ENCODE measurements at places on chromosomes 16 and 17.

- no peak for DNase-seq
Measured at GRCh38 chr16:11946433-11946832, 4.6 kb upstream of the NPIPB2 start.

DNA sequence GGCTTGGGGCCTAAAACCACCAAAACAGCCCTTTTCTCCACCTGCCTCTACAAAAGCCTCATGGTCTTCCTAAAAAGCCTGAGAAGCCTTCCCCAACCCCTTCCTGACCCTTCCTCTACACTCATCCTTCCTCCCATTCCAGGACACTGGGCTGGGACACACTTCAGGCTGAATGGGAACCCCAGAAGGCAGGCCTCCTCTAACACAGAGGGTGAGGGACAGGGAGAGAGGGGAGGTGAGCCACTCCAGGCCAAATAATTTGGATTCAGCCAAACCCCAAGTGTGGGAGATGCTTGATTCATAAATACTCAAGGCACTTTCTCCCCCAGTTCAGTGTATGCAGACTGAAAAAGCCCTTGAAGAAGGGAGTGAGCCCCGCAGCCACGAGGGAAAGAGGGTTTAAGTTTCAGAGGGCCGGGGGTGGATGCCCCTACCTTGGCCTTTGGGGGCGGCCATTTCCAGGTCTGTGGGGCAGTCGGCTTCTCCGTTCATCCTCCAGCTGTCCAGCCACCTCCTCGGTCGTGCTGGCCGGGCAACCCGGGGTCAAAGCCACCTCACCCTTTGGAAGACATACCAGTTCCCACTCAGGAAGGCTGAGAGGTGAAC is 1.6 kb downstream of the UBTF start:
- no peak for DNase-seq

- DNase-seq, result no peak
Measured at GRCh38 chr16:1311212-1311737, 1.8 kb downstream of the UBE2I start.

DNA sequence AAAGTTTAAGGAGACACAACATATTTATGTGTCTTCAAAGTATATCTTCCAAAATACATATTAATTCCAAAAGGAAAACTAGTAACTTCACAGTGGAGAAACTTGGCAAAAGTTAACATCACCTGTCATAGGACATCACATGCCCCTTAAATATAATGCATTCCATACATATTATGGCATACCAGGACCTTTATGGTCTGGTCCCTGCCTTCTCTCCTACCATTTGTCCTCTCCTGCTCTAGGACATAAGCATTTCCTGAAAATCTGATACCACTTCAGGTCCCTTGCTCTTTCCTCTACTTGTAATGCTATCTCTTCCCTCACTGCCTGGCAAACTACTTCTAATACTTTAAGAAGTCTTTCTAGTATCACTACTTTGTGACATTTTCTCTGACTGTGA is 168.1 kb upstream of the RBL2 start:
- DNase-seq, result no peak

GRCh38 chr16:78718141-78718540 is 618.7 kb downstream of the WWOX start:
- DNase-seq, result no peak

GRCh38 chr16:80824623-80825364 is 20.4 kb upstream of the CDYL2 start:
- DNase-seq, result no peak

DNA sequence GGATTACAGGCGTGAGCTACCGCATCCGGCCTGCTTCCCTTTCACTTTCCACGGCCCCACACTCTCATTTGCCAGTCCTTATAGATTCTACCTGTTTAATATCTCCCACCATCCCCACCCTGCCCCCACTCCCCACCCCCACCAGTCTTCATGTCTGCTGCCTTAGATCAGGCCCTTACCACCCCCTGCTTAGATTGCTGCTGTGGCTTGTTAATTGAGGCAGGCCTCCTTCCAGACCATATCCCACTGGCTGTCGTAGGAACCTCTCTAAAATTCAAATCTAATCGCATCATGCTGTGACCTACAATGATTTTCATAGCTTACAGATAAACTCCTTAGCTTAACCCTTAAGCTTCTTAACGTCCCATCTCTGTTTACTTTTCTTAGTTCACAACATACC is 4.9 kb downstream of the IQCK start:
- DNase-seq, result no peak

DNA sequence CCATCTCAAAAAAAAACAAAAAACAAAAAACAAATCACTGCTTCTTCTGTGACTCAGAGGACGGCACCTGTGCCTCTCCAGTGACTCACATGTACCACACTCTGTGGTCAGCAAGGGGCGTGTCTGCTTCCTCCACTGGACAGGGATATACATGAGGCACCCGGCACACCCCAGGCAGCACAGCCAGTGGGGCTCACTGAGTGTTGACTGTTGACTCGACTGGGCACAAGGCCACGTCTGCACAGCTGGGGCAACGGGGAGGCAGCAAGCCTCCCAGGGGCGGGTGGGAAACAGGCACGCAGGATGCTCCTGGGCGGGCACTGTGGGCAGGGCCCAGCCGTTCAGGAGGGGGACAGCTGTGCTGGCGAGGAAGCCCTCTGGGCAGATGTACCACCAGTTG is 64.1 kb downstream of the TIMM22 start:
- DNase-seq, result no peak

DNA sequence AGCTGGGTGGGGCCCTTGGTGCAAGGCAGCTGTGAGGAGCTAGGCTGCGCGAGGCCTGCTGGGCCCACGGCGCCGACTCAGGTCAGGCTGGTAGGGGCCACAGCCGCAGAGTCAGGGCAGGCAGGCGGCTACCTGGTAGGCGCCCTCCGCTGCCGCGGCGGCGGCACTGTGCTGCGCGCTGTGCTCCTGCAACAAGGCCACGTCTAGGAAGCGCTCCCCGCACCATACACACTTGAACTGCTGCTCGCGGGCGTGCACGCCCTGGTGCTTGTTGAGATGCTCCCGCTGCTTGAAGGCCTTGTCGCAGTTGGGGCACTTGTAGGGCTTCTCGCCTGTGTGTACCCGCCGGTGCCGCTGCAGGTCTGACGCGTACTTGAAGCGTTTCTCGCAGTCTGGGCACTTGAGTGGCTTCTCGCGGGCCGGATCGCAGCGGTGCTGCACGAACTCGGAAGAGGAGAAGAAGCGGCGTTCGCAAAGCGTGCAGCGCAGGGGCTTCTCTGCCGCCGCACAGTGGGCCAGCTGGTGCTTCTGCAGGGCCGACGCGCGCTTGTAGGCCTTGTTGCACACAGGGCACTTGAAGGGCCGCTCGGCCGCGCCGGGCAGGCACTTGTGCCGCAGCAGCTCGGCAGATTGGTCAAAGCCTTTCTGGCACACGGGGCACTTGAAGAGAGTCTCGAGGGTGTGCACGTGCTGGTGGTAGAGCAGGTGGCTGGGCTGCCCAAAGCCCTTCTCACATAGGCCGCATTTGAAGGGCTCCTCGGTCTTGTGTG is 3.9 kb downstream of the ZNF319 start:
- no peak for DNase-seq

DNA sequence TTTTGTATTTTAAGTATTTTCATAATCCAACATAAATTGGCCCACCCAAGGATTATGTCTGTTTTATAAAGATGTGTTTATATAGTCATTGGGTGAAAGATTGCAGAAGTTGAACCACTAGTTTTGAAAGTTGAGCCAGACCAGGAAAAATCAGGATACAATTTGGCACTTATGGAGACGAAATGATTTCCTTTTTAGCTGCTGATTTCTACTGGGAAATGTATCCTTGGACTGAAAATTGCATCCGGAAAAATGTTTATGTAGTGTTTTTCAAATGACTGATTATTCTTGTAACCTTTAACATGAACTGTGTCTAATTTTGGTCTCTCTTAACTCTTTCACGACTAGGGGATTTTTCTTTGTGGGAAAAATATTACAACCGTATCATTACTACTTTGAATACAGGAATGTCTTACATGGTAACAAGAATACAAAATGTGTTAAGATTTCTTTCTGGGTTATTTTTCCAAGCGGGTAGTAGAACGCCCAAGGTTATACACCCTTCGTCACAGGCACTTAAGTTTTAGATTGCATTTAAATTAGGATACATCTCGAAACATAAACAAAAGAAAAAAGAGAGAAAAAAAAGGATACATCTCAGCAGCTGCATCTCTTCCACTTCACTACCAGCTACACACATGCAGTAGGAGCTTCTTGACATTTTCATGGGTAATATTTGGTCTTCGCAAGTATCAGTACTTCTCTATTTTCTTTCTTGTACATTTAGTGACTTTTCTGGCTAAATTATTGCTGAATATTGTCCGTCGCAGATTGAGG is 273.0 kb upstream of the TBX2 start:
- no peak for DNase-seq

All from effector CD4-positive, alpha-beta T cell (primary cell).